ENCODE measurements at places on chromosomes 5 and 9. TPM values are rescaled to one million over a fixed set of nuclear protein-coding genes. Genes with fewer than 3 reads are reported as not detected.

- no peak for DNase-seq
- no peaks in the 10 kb centered on the region for H3K27me3 ChIP-seq
- H3K27ac ChIP-seq = no peak overlapping the region
- no peaks in the 10 kb centered on the region for H3K36me3 ChIP-seq
- H3K4me1 ChIP-seq = no peaks in the 10 kb centered on the region
Measured at GRCh38 chr9:948497-948896, 28.0 kb upstream of the DMRT3 start.

GRCh38 chr5:152532714-152533113, 127.6 kb upstream of the NMUR2 start:
- H3K36me3 ChIP-seq = no peaks in the 10 kb centered on the region
- no peak for DNase-seq
- no peak overlapping the region for H3K4me3 ChIP-seq
- H3K27ac ChIP-seq = no peak overlapping the region

- no peaks in the 10 kb centered on the region for H3K27me3 ChIP-seq
- DNase-seq = no peak
- no peaks in the 10 kb centered on the region for H3K36me3 ChIP-seq
- H3K4me3 ChIP-seq = no peak overlapping the region
Measured at GRCh38 chr9:110950041-110950645, 88.1 kb downstream of the LPAR1 start.

GRCh38 chr9:119537138-119537537, 167.9 kb upstream of the BRINP1 start:
- no peaks in the 10 kb centered on the region for H3K36me3 ChIP-seq
- peaks cover 5% of the 10 kb centered on the region for H3K4me1 ChIP-seq
- no peak for DNase-seq
- H3K27me3 ChIP-seq = no peaks in the 10 kb centered on the region

- no peaks in the 10 kb centered on the region for H3K4me1 ChIP-seq
- H3K4me3 ChIP-seq = peak overlapping the region; percentile 90
- peak overlapping the region; percentile 83 for H3K27ac ChIP-seq
- peaks cover 14% of the 10 kb centered on the region for H3K36me3 ChIP-seq
- no peak for DNase-seq
Measured at GRCh38 chr5:115842089-115842935, 577 bp downstream of the AP3S1 start.

GRCh38 chr9:20623021-20623747, 885 bp upstream of the MLLT3 start:
- H3K4me3 ChIP-seq = peak overlapping the region; percentile 89
- H3K27me3 ChIP-seq = peaks cover 17% of the 10 kb centered on the region
- peak; percentile 69 for DNase-seq
- no peak overlapping the region for H3K27ac ChIP-seq

DNA sequence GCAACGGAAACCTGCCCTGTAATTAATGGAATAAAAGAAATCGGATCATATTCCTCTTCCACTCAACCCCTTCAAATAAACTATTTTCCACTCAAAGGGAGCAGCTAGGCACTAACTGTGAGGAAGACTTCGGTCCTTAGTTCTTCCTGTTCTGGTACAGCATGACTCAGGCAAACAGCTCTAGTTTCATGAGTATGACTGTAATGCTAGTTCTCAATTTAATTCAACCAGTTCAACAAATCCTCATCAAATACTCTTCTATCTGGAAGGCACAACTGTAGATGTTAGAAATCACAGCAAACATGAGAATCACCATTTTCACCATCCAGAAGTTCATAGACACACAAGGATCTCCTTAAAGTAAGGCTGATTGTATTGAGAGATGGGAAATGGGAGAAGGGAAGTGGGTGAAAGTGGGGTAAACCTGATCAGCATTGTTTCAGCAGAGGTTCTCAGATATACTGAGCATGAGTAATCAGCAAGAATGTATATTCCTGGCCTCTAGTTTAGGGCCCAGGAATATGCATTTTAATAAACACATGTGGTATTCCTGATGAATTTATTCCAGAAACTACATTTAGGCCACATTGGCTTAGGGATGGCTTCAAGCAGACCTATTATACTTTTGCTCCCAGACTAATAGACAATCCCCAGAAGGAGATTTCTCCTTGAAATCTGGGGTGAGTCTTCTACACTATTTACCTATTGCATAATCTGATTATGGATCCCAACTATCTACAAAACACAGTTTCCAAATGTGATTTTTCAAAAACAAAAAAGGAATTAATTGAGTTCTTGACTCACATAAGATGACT, 141.1 kb upstream of the SLC12A2 start:
- no peak overlapping the region for H3K4me3 ChIP-seq
- DNase-seq = no peak
- H3K36me3 ChIP-seq = no peaks in the 10 kb centered on the region
- peak overlapping the region; percentile 54 for H3K27ac ChIP-seq
- H3K27me3 ChIP-seq = no peaks in the 10 kb centered on the region

DNA sequence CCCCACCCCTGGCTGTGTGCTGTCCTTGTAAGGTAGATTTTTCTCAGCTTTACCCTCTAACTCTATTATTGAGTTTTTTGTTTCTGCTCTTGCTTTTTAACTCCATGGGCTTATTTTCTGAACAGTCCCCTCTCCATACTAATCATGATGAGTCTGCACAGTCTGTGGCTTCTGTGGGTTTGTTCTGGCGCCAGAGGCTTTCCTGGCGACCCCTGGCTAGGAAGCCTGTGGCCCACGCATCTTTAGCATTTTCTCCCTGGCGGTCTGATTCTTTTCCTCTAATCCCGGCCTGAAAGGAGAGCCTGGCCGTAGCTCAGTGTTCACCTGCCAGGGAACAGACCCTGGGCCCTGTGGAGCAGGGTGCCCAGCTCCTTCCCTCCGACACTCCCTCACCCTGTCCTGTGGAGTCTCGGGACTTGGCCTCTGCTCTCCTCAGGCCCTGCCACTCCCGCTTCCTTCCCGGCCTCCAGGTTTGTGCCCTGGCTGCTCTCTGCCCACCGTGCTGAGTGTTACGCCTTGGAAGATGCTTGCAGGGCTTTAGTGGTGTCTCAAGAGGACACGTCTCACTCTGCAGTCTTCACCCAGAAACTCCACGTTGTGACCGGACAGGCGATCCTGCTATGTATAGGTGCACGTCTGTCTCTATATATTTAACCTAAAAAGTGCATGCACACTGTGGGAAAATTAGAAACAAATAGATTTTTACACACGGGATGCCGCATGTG, 31.7 kb upstream of the LRRC14B start:
- no peak overlapping the region for H3K27ac ChIP-seq
- H3K4me3 ChIP-seq = no peak overlapping the region
- no peaks in the 10 kb centered on the region for H3K27me3 ChIP-seq
- no peaks in the 10 kb centered on the region for H3K4me1 ChIP-seq
- H3K36me3 ChIP-seq = no peaks in the 10 kb centered on the region

- H3K4me3 ChIP-seq = no peak overlapping the region
- no peaks in the 10 kb centered on the region for H3K27me3 ChIP-seq
- no peak for DNase-seq
- no peak overlapping the region for H3K27ac ChIP-seq
Measured at GRCh38 chr5:173456751-173457171, 128.5 kb upstream of the STC2 start.

GRCh38 chr5:140568443-140569063, 3.9 kb downstream of the SLC35A4 start:
- peaks cover 14% of the 10 kb centered on the region for H3K4me1 ChIP-seq
- DNase-seq = no peak

GRCh38 chr5:126716861-126717260, 60.1 kb upstream of the LMNB1 start:
- H3K4me1 ChIP-seq = peaks cover 6% of the 10 kb centered on the region
- no peaks in the 10 kb centered on the region for H3K27me3 ChIP-seq
- no peaks in the 10 kb centered on the region for H3K36me3 ChIP-seq
- DNase-seq = peak; percentile 39
- no peak overlapping the region for H3K4me3 ChIP-seq

DNA sequence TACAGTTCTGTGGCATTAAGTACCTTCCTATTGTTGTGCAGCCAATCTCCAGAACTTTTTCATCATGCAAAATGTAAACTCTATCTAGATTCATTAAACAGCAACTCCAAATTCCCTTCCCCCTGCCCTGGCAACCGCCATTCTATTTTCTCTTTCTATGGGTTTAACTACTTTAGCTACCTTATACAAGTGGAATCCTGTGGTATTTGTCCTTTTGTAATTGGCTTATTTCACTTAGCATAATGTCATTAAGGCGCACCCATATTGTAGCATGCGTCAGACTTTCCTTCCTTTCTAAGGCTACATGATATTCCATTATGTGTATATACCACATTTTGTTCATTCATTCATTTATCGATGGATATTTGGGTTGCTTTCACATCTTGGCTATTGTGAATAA, 142.4 kb downstream of the CAAP1 start:
- H3K27me3 ChIP-seq = no peaks in the 10 kb centered on the region
- no peaks in the 10 kb centered on the region for H3K36me3 ChIP-seq
- no peak overlapping the region for H3K27ac ChIP-seq
- no peak overlapping the region for H3K4me3 ChIP-seq
- H3K4me1 ChIP-seq = peaks cover 7% of the 10 kb centered on the region

DNA sequence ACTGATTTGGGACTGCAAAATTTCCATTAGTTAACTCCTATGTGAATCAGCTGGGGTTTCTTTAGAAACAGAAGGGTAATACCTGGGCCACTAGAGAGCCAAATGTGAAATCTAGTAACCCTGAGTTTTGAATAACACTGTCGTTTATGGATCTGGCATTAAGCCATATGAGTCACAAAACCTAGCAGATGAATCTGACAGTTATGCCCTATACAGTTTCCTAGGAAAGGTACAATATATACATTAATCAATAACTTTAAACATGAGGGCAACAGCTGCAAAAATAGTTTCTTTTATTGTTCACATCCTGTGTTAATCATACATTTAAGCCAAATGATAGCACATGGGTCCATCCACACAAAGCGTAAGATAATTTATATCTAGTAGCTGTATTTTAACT, 56.9 kb downstream of the PAM start:
- peaks cover 4% of the 10 kb centered on the region for H3K27me3 ChIP-seq
- H3K36me3 ChIP-seq = no peaks in the 10 kb centered on the region
- H3K4me1 ChIP-seq = peaks cover 5% of the 10 kb centered on the region
- DNase-seq = no peak

- DNase-seq = no peak
- no peaks in the 10 kb centered on the region for H3K4me1 ChIP-seq
- H3K4me3 ChIP-seq = no peak overlapping the region
- no peaks in the 10 kb centered on the region for H3K36me3 ChIP-seq
- H3K27ac ChIP-seq = no peak overlapping the region
Measured at GRCh38 chr9:34140853-34141252, 14.4 kb upstream of the DCAF12 start.

GRCh38 chr9:121888438-121888775, 204.7 kb downstream of the TTLL11 start:
- peak overlapping the region; percentile 50 for H3K27ac ChIP-seq
- peaks cover 7% of the 10 kb centered on the region for H3K27me3 ChIP-seq
- no peaks in the 10 kb centered on the region for H3K4me1 ChIP-seq
- no peak for DNase-seq
- H3K36me3 ChIP-seq = no peaks in the 10 kb centered on the region

- no peaks in the 10 kb centered on the region for H3K27me3 ChIP-seq
- no peak overlapping the region for H3K27ac ChIP-seq
- no peaks in the 10 kb centered on the region for H3K4me1 ChIP-seq
- no peak overlapping the region for H3K4me3 ChIP-seq
- peak; percentile 54 for DNase-seq
- H3K36me3 ChIP-seq = no peaks in the 10 kb centered on the region
Measured at GRCh38 chr5:163079618-163080017, 357.8 kb upstream of the CCNG1 start.

DNA sequence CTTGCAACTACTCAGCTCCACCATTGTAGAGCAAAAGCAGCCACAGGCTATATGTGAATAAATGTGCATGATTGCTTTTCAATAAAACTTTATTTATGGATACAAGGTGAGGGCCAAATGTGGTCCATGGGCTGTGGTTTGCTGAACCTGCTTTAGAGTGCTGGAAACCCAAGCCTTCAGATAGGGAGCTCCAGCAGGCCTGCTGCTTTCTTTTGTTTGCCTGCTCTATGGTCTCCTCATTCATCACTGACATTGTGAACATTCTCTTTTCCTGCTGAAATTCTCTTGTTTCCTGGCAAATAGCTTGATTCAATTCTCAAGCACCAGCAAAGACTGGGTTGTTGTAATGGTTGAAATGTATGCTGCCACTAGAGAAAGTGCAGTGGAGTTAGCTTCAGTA, 26.0 kb downstream of the EGFLAM start:
- no peak for DNase-seq
- no peak overlapping the region for H3K4me3 ChIP-seq
- H3K27me3 ChIP-seq = no peaks in the 10 kb centered on the region
- no peak overlapping the region for H3K27ac ChIP-seq

DNA sequence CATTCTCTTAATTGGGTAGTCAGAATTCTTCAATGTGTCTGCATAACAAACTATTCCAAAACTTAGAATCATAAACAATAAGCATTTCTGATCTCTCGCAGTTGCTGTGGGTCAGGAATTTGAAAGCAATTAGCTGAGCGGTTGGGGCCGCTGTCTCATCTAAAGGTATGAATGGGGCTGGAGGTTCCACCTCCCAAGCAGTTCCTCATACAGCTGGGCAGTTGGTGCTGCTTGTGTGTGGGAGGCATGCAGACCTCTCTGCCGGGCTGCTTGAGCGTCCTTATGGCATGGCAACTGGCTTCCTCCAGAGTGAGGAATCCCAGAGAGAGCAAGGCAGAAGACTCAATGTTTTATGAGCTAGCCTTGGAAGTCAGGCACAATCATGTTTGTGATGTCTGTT, 30.2 kb upstream of the SEMA4D start:
- DNase-seq = no peak
- no peaks in the 10 kb centered on the region for H3K4me1 ChIP-seq
- H3K4me3 ChIP-seq = no peak overlapping the region
- no peaks in the 10 kb centered on the region for H3K27me3 ChIP-seq
- H3K27ac ChIP-seq = no peak overlapping the region

DNA sequence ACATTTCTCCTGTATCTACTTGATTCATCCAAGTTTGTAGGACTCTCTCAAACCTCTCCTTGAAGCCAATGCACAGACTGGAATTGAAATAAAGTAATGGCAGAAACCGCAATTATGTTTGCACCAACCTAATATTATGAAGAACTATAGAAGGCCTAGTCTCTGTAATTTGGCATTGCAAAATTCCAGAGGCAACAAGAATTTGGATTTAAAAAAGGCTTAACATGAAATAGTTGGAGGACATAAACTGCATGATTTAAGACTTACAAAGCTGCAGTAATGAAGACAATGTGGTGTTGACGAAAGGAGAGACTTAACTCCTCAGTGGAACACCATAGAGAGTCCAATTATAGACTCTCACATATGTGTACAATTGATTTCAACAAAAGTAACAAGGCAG, 117.8 kb upstream of the MINAR2 start:
- H3K4me1 ChIP-seq = no peaks in the 10 kb centered on the region
- DNase-seq = no peak
- no peak overlapping the region for H3K27ac ChIP-seq

Gene TRIM52
- 7.1 TPM for total RNA-seq

Gene TERT
- total RNA-seq = 12.1 TPM

Gene SHOC1
- total RNA-seq = not detected

Gene ZNF618
- total RNA-seq = 31.5 TPM

Gene GARNL3
- total RNA-seq = 7.3 TPM

Gene RNF224
- 0.24 TPM for total RNA-seq

Gene PMPCA
- 82.7 TPM for total RNA-seq

All from endodermal cell (in vitro differentiated cells).